ENCODE measurements at places on chromosomes 2 and 18.

DNA sequence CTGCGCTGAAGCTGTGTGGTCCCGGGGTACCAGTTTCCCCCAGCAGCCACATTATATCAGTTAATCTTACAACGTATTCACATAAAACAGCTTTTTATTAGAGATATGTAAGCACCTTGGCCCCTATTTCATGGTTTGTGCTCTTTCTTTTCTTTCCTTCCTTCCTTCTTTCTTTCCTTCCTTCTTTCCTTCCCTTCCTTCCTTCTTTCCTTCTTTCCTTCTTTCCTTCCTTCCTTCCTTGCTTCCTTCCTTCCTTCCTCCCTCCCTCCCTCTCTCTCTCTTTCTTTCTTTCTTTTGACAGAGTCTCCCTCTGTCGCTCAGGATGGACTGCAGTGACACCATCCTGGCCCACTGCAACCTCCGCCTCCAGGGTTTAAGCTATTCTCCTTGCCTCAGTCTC lies 3.7 kb upstream of the METAP1D start:
- DNase-seq, result no peak

DNA sequence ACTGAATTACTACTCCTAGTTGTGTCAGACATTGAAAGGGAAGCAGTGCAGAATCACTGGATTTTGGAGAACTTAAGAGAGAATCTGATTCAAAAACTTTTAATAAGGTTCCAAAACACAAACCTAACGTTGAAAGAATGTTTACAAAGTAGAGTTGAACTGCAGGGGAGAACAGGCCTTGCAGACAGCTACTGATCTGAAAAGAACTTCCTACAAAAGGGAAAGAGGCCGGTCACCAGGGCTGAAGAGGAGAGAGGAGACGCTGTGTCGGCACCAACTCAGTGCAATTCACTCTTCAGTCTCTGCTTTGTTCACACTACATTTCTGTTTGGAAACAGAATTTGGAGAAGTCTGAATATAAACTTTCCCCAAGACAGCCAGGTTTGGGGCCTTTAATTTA lies 124.0 kb downstream of the GAREM1 start:
- DNase-seq, result no peak

DNA sequence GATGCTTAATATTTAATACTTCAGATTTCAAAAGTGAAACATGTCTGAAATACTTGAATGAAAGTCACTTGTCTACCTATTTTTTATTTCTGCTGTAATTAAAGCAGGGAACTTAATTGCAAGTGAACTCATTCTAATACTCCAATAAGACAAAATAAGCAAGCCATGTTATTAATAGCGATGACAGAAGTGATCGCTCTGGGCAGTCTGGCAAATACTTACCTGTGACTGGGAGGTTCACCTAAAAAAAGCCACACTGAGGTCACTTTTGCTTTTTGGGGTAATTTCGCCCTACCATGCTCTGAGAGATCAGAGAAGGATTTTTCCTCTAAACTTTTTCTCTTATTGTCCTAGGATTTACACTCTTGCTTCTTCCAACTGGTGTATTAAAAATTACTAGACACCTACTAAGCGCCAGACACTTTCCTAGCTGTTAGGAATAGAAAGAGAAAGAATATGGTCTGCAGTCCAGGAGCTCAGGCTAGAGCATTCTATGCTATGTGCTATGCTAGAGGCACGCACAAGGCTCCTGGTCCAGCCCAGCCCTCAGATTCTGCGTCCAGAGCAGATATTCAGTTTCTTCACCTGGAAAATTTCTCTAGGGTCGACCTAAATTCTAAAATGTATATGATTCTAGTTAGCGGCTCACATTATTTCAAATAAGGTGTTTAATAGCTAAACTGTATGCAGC lies 26.5 kb upstream of the PPP1CB start:
- DNase-seq, result no peak

- no peak for DNase-seq
Measured at GRCh38 chr2:238919307-238919706, 71.4 kb downstream of the TWIST2 start.

- DNase-seq, result no peak
Measured at GRCh38 chr2:99638791-99639190, 149.0 kb upstream of the REV1 start.

DNA sequence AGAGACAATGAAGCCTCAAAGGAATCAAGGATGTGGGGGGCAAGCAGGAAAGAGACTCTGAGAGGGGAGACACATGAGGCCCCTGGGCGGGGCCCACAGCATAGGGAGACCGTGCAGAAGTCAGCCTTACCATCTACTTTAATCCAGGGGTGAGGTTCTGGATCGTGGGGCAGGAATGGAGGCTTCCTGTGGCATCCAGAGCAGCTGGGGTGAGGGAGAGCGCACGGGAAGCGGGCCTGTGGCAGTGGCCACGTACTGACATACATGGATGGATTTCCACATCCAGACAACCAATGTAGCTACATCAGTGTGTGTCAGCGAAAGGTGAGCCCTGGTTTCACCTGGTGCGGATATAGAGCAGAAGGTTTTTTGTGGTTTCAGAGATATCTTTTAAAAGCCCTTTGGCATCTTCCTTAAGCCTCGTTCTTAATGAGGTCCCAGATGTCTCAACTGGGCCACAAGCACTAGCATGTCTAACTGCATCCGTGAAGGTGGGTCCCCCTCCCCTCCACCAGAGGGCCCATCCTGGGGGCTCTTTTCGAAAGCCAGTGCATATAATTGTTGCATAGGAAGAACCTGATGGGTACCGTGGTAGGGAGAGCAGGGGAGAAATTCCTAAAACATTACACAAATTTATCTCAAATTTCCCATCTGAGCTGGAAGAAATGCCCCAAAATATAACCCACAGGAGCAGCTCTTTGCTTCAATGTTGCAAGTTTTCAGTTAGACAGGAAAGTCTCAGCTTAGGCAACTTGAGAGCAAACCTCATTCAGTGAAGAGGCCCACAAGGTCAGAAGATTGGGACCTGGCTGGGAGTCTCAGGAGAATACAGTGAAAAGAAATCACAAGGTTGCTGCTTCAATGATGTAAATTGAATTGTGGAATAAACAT lies 90.9 kb downstream of the SP3 start:
- no peak for DNase-seq

DNA sequence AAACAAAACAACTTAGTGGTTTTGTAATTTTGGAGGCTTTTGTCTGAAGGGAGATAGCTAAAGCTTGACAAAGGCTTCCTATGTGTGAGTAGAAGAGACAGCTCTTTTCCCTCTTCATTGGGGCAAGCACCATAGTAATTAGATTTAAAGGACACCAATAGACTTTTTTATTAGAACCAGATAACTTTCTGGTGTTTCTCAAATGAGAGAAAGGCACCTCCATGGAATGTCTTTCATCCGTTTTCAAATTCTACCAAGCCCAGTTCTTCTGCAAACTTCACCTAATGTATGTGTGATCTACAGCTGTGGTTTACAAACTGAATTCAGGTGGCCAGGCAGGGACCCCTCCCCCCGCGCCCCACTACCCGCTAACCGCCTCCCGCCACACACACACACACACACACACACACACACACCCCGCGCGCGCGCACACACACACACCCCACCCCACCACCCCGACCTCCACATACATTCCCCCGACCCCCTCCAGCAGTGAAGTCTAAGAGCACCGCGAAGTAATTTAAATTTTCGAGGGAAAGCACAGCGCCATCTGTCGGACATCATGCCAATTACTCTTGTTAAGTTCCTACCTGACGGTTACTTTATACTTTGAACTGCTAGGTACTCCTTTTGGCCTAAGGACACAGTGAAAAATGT lies 31.6 kb upstream of the PPP1R1C start:
- peak; percentile 57 for DNase-seq

GRCh38 chr2:232809349-232810124 lies 33.2 kb upstream of the KCNJ13 start:
- no peak for DNase-seq

DNA sequence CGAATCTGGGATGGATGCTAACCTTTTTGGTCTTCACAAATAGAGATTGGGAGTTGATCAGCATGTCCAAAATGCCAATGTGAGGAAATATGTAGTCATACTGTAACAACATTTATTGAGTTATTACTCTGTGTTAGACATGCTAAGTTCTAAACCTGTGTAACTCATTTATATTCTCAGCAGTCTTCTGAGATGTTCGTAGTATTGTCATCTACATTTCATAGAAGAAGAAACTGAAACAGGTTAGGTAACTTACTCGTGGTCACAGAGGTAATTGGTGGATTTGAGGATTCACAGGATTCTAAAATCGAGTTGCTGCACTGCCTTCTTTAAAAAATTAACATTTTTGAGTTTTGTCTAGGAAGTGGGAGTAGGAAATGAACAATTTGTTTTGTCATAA lies 162.1 kb downstream of the UBE2E3 start:
- no peak for DNase-seq

GRCh38 chr2:172216477-172216876 lies 113.8 kb upstream of the DLX2 start:
- no peak for DNase-seq

GRCh38 chr2:179579800-179580199 lies 281.6 kb downstream of the ZNF385B start:
- DNase-seq, result no peak

DNA sequence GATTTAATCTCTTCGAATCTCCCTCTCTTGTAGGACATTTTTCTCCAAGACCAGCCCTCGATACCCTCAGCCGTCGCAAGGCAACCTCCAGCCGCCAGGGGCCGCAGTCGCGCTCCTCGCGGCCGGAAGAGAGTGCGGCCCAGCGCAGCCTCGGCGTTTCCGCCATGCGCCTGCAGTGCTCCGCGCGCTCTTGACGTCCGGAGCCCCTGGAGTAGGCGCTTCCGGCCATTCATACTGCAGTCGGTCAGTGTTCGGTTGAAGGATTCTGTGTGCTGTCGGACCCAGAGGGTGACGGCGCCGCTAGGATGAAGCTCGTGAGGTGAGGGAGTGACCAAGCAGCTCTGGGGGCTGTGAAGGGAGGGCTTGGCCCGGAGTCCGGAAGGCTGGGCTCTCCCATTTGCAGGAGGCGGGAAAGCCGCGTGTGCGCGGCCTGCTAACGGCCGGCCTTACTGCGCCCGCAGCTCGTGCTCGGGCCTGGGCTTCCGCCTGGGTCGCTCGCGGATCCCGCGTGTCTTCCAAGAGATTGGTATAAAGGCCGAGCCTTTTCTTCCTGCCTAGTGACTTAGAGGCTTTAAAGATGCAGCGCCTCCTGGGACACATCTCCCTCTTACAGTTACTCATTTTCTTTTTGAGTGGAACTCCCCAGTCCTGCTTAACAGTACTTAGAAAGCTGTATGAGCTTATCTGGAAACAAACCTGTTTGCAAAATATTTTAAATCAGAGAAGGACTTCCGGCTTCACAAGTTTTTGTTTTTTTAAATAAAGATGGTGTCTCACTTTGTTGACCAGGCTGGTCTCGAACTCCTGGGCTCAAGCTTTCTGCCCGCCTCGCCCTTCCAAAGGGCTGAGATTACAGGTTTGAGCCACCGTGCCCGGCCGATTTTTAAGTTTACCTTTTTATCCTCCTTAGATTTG lies at the start of gene SNRPD1:
Gene SNRPD1, plus strand, starts transcription at position 190 of the 915 bp plus-strand sequence. Its CDS starts 116 bp downstream, at position 306.
- DNase-seq, result peak; percentile 82
